ENCODE measurements at places on chromosomes 5 and 9. TPM values are rescaled to one million over a fixed set of nuclear protein-coding genes. Genes with fewer than 3 reads are reported as not detected.

DNA sequence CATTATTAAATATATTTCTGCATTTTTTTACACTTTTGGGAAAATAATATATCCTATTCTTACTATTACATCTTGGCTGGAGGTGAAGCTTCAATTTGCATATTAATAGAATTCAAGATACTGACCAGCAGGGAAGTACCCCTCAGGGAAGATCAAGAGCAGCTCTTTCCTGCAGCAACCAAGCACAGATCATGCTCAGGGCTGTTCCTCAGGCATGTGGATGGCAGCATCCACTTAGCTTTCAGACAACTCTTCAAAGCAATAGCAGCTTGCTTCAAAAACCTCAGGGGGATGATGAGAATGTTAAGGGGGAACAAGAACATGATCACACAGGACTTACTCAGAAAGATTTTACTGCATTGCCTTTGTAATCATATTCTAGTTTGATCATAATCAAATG is 731.8 kb downstream of the SEMA5A start:
- H3K36me3 ChIP-seq: no peaks in the 10 kb centered on the region
- no peak for DNase-seq
- H3K4me3 ChIP-seq: no peak overlapping the region

DNA sequence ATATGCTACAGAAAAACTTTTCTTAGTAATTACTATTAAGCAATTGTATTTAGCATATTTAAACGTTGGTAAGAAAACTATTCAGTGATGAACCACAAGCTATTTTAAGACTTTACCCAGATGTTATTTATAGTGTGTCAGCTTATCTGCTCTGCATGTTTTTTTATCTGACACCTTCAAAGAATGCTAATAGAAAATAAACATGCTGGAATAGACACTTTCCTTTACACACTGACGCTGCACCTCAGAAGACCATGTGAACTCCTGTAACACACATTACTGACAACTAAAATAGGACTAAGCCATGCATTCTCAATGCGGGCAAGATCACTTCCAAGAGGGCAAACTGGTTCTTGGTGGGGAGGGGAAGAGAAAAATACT is 38.3 kb downstream of the FNIP1 start:
- no peak overlapping the region for H3K27ac ChIP-seq
- no peak overlapping the region for H3K4me3 ChIP-seq
- no peak for DNase-seq
- no peaks in the 10 kb centered on the region for H3K36me3 ChIP-seq
- H3K4me1 ChIP-seq: no peaks in the 10 kb centered on the region

DNA sequence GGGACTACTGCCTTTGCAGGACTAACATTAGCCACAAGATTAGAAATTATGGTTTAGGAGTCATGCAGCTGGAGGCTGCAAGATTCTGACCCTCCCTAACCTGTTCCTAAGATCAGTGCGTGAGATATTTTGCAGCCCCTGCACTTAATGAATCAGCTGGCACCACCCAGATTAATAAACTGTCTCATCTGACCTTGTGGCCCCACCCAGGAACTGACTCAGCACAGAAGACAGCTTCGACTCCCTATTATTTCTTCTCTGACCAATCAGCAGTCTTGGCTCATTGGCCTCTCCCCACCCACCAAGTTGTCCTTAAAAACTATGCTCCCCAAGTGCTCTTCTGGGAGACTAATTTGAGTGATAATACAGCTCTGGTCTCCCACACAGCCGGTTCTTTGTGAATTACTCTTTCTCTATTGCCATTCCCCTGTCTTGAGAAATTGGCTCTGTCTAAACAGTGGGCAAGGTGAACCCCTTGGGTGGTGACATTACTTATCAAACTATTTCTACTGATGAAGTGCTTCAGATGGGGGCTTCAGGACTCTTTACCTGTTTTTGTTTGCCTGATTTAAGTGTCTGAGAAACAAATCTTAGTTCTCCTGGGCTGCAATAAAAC is 17.0 kb downstream of the CTSL start:
- no peaks in the 10 kb centered on the region for H3K36me3 ChIP-seq
- H3K27ac ChIP-seq: no peak overlapping the region
- DNase-seq: no peak

GRCh38 chr5:149837680-149838269 is 106.8 kb downstream of the PDE6A start:
- H3K27ac ChIP-seq: no peak overlapping the region
- H3K27me3 ChIP-seq: no peaks in the 10 kb centered on the region
- H3K4me3 ChIP-seq: no peak overlapping the region

GRCh38 chr9:17328331-17328730 is 193.5 kb downstream of the CNTLN start:
- no peak overlapping the region for H3K4me3 ChIP-seq
- H3K27ac ChIP-seq: no peak overlapping the region
- no peak for DNase-seq
- no peaks in the 10 kb centered on the region for H3K4me1 ChIP-seq
- H3K27me3 ChIP-seq: no peaks in the 10 kb centered on the region

The CYFIP2 gene
- 27.9 TPM for polyA plus RNA-seq

The ZNF883 gene
- 2.6 TPM for polyA plus RNA-seq

The NINJ1 gene
- 78.7 TPM for polyA plus RNA-seq

Data from large intestine (tissue), 12 donors.